ENCODE measurements at places on chromosomes 7 and 10. TPM values are rescaled to one million over a fixed set of nuclear protein-coding genes. Genes with fewer than 3 reads are reported as not detected.

GRCh38 chr10:91610444-91610843 is 22.4 kb downstream of the PPP1R3C start:
- no peak overlapping the region for H3K27ac ChIP-seq
- DNase-seq = no peak
- H3K27me3 ChIP-seq = no peaks in the 10 kb centered on the region
- H3K36me3 ChIP-seq = no peaks in the 10 kb centered on the region
- no peak overlapping the region for H3K4me3 ChIP-seq
- peaks cover 20% of the 10 kb centered on the region for H3K4me1 ChIP-seq

HSPA12A gene
- total RNA-seq = 59.7 TPM

- DNase-seq = no peak
- no peaks in the 10 kb centered on the region for H3K4me1 ChIP-seq
- H3K27me3 ChIP-seq = no peaks in the 10 kb centered on the region
- H3K27ac ChIP-seq = no peak overlapping the region
Measured at GRCh38 chr7:70384024-70384423, 747.9 kb upstream of the GALNT17 start.

DNA sequence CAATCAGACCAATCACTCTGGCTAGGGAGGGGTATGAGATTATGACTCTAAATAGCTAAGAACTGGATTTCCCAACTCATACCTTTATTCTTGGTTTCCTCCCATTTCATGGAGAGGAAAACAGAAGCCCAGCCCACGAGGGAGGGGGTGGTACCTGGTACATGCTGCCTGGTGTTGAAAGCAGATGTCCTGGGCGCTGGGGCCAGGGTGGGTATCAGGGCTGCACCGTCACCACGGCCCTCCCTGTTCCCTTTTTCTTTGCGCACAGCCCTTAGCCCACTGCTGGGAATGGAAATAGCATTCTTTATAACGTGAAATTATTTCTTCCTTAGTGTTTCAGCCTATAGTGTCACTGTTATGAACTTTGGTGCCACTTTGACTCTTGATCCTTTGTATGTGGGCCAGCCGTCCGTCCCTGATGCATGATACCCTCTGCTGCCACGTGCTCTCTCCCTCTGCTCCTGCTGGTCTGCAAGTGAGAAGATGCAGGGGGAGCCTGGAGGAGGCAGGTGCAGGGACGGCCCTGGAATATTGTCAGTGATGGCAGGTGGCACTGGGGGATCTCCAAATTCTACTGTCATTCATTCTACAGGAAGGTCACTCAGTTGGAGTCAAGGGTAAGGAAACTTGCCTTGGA is 158.5 kb downstream of the CDH23 start:
- H3K4me1 ChIP-seq = no peaks in the 10 kb centered on the region
- no peak overlapping the region for H3K27ac ChIP-seq
- no peak for DNase-seq
- no peaks in the 10 kb centered on the region for H3K36me3 ChIP-seq
- no peak overlapping the region for H3K4me3 ChIP-seq
- no peaks in the 10 kb centered on the region for H3K27me3 ChIP-seq

ASB4 gene
- 86.7 TPM for total RNA-seq

All from adrenal gland (tissue), 19 donors.